A673 (cell line): ENCODE measurements at places on chromosomes 2 and 18. TPM values are rescaled to one million over a fixed set of nuclear protein-coding genes. Genes with fewer than 3 reads are reported as not detected.

DNA sequence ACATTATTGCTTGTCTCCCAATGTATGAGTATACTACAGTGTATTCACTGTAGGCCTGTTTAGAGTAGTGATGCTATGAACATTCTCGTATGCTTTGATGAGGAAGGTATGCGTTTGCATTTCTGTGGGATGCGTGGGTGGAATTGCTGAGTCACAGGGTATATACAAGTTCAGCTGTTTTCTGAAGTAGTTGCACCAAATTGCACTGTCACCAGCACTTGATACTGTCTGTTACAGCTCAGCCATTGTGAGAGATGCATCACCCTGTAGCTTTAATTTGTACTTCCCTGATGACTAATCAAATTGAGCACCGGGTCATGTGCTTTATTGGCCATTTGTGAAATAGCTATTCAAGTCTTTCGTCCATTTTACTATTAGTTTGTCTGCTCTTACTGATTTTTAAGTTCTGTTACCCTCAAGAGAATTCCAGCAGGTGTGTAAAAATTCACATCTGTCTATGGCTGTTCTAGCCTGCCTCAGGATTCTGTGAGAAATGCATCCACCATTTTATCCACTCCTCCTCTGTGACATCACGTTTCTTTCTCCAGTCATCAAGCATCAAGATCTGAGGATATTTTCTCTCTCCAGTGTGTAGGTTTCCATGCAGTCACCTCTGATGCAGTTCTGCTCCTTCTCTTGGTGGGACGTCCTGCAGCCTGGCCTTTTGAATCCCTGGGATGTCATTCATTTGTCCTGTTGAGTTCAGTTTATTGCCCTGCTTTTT lies 72.5 kb downstream of the DGKD start:
- no peak overlapping the region for H3K27ac ChIP-seq
- peaks cover 4% of the 10 kb centered on the region for H3K36me3 ChIP-seq
- peaks cover 45% of the 10 kb centered on the region for H3K4me1 ChIP-seq
- no peaks in the 10 kb centered on the region for H3K27me3 ChIP-seq

DNA sequence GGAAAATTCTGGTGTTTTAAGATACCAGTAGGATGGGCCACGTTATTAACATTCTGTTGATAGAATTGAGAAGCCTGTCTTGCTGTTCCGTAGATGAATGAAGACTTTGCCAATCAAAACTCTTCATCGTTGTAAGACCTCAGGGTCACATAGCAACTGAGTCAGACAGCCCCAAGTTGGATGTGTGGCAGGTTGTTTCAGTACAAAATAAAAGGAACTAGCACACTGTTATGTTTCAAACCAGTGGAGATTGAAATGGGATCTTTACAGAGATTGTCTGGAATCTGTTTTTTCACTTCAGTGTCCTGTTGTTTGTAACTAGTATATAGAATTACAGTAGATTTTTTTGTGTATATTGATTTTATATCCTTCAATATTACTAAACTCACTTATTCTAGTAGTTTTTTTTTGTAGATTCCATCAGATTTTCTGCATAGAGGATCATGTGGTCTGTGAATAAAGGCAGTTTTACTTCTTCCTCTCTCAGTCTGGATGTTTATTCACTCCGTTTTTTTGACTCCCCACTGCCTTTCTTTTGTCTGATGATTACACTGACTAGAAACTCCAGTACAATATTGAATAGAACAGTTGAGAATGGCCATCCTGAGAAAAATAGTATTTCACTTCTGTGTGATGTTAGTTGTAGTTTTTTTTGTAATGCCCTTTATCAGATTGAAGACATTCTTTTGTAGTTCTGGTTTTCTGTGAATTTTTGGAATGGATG lies 22.7 kb downstream of the EPC2 start:
- peaks cover 15% of the 10 kb centered on the region for H3K4me1 ChIP-seq
- no peaks in the 10 kb centered on the region for H3K27me3 ChIP-seq
- peak overlapping the region; percentile 18 for H3K27ac ChIP-seq

DNA sequence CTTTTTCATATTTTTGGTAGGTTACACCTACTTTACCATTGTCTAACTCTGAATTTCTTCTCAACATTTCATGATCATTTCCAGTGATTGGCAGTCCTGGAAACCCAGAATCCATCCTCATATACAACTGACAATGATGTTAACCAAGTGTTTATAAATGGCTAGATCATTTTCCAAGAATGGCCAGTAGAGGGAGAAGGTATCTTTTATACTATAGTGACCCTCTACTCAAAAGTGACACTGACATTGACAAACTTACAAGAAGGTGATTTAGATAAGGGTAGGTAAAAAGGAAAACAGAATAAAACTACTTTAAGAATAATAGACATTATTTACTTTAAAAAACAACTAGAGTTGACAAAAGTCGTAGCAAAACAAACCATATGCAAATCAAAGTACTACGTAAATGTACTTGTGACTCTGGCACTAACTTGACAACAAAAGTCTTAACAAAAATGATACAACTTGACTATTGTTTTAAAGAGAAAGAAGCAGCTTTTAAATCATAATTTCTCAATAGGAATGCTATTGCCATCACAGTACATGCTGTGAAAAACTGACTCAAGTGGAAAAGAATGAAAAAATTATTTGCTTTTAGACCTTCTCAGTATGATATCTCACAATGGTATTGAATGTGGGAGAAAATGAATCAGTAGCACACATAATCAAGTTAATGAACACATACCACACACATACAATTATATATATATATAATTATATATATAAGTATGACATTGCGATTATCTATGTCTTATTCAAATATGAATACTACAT lies 76.6 kb upstream of the GRB14 start:
- no peak overlapping the region for H3K4me3 ChIP-seq
- H3K36me3 ChIP-seq = no peaks in the 10 kb centered on the region
- H3K4me1 ChIP-seq = peaks cover 28% of the 10 kb centered on the region
- H3K27ac ChIP-seq = no peak overlapping the region

- peak; percentile 73 for DNase-seq
- no peak overlapping the region for H3K27ac ChIP-seq
- H3K4me1 ChIP-seq = no peaks in the 10 kb centered on the region
- no peak overlapping the region for H3K4me3 ChIP-seq
Measured at GRCh38 chr2:63698786-63699548, 110.2 kb downstream of the MDH1 start.

- peak; percentile 54 for DNase-seq
- no peak overlapping the region for H3K27ac ChIP-seq
- H3K27me3 ChIP-seq = no peaks in the 10 kb centered on the region
- H3K4me1 ChIP-seq = no peaks in the 10 kb centered on the region
Measured at GRCh38 chr2:141911485-141912066, 219.2 kb downstream of the LRP1B start.

GRCh38 chr2:172680436-172681068 lies 55.1 kb upstream of the RAPGEF4 start:
- H3K4me1 ChIP-seq = no peaks in the 10 kb centered on the region
- no peaks in the 10 kb centered on the region for H3K36me3 ChIP-seq
- DNase-seq = no peak

DNA sequence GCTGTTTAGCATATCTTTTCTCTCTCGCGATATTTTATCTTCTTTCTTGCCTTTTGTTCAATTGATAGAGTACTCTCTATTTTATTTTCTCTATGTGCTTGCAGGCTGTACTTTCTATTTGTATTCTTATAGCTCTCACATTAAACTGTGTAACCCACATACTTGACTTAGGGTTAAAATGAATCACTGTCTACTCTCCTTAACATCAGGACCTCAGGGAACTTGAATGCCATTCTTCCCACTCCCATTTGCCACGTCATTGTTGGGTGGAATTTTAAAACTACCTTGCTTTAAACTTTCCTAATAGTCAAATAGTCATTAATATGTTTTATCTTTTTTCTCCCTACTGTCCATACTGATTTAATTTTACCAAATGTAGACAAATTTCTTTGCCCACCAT lies 269.7 kb downstream of the ALPK2 start:
- no peaks in the 10 kb centered on the region for H3K36me3 ChIP-seq
- H3K4me3 ChIP-seq = no peak overlapping the region
- no peak overlapping the region for H3K27ac ChIP-seq
- DNase-seq = no peak
- H3K27me3 ChIP-seq = no peaks in the 10 kb centered on the region

GRCh38 chr18:63376538-63376937 lies 9.5 kb upstream of the KDSR start:
- no peak overlapping the region for H3K4me3 ChIP-seq
- H3K36me3 ChIP-seq = no peaks in the 10 kb centered on the region
- H3K27me3 ChIP-seq = no peaks in the 10 kb centered on the region
- peak; percentile 61 for DNase-seq
- H3K27ac ChIP-seq = peak overlapping the region; percentile 100
- peaks cover 31% of the 10 kb centered on the region for H3K4me1 ChIP-seq

- peaks cover 47% of the 10 kb centered on the region for H3K27me3 ChIP-seq
- DNase-seq = no peak
- H3K4me1 ChIP-seq = no peaks in the 10 kb centered on the region
- no peak overlapping the region for H3K4me3 ChIP-seq
- H3K36me3 ChIP-seq = no peaks in the 10 kb centered on the region
Measured at GRCh38 chr2:162839419-162839818, 852 bp upstream of the KCNH7 start.

GRCh38 chr2:1052771-1053191 lies 102.1 kb downstream of the SNTG2 start:
- H3K4me3 ChIP-seq = no peak overlapping the region
- H3K4me1 ChIP-seq = no peaks in the 10 kb centered on the region
- no peaks in the 10 kb centered on the region for H3K27me3 ChIP-seq
- DNase-seq = no peak
- H3K27ac ChIP-seq = no peak overlapping the region

- H3K27ac ChIP-seq = no peak overlapping the region
- no peak overlapping the region for H3K4me3 ChIP-seq
- DNase-seq = no peak
- H3K4me1 ChIP-seq = no peaks in the 10 kb centered on the region
Measured at GRCh38 chr2:190836767-190837166, 43.9 kb upstream of the GLS start.

GRCh38 chr2:104040771-104041170 lies 813.1 kb upstream of the POU3F3 start:
- no peak for DNase-seq
- no peaks in the 10 kb centered on the region for H3K4me1 ChIP-seq
- H3K4me3 ChIP-seq = no peak overlapping the region

- H3K36me3 ChIP-seq = no peaks in the 10 kb centered on the region
- no peak for DNase-seq
- H3K4me3 ChIP-seq = no peak overlapping the region
- no peaks in the 10 kb centered on the region for H3K4me1 ChIP-seq
- H3K27me3 ChIP-seq = no peaks in the 10 kb centered on the region
Measured at GRCh38 chr2:235848055-235848454, 320.1 kb downstream of the GBX2 start.

DNA sequence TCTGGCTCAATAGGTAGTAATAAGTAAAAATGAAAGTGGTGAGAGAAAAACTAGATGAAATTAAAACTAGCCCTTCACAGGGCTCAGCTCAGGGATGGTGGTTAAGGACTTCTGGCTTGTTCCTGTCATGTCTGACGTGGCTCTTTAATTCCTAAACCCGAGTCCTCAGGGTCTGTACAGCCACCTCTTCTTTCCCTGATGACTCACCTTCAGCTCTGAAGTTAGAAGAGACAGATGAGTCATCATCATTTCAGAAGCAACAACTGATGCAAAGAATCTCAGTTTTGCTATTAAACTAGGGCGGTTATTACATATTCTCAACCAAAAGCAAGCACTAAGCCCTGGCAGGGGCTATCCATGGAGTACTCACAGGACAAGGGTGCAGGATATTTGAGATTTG lies 24.0 kb upstream of the ITGB6 start:
- no peaks in the 10 kb centered on the region for H3K36me3 ChIP-seq
- H3K27me3 ChIP-seq = no peaks in the 10 kb centered on the region
- peak; percentile 77 for DNase-seq
- H3K4me1 ChIP-seq = peaks cover 29% of the 10 kb centered on the region
- H3K4me3 ChIP-seq = no peak overlapping the region

GRCh38 chr2:41598161-41598894 lies 449.5 kb upstream of the PKDCC start:
- no peaks in the 10 kb centered on the region for H3K36me3 ChIP-seq
- no peak for DNase-seq
- H3K4me3 ChIP-seq = no peak overlapping the region
- peaks cover 2% of the 10 kb centered on the region for H3K27me3 ChIP-seq
- H3K4me1 ChIP-seq = no peaks in the 10 kb centered on the region

GRCh38 chr2:144471305-144472045 lies 48.4 kb downstream of the ZEB2 start:
- H3K27me3 ChIP-seq = no peaks in the 10 kb centered on the region
- peaks cover 8% of the 10 kb centered on the region for H3K36me3 ChIP-seq
- no peak for DNase-seq
- H3K4me3 ChIP-seq = no peak overlapping the region

DNA sequence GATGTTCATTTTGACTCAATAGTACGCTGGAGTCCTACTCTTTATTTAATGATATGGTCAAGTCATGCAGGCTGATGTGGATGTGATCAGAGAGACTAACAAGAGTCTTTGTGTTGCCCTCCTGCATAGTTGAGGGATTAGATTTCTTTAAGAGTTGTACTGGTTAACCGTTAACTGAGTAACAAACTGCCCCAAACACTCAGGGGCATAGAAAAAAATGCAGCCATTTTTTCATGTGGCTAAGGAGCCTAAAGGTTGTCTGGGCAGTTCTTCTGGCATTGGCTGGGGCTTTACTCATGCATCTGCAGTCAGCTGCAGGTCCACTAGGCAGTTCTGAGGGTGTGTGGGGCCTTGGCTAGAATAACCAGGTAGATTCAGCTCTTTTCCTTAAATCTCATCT lies 32.5 kb downstream of the DOCK10 start:
- no peaks in the 10 kb centered on the region for H3K36me3 ChIP-seq
- H3K4me3 ChIP-seq = no peak overlapping the region
- no peaks in the 10 kb centered on the region for H3K4me1 ChIP-seq
- no peak overlapping the region for H3K27ac ChIP-seq
- no peak for DNase-seq

IAH1 gene
- total RNA-seq = 54.9 and 55.3 TPM in 2 replicates

PLEKHM3 gene
- 6.5 TPM in 2 replicates for total RNA-seq

KCNF1 gene
- total RNA-seq = 0.32 and 0.70 TPM in 2 replicates

TUBB8B gene
- 0.77 and 0.79 TPM in 2 replicates for total RNA-seq

CAPN14 gene
- total RNA-seq = 0.13 and 0.35 TPM in 2 replicates

VWC2L gene
- total RNA-seq = not detected in 2 replicates

MC4R gene
- total RNA-seq = not detected in 2 replicates

ALK gene
- 10.8 and 14.7 TPM in 2 replicates for total RNA-seq

STAT4 gene
- total RNA-seq = 0.33 and 0.71 TPM in 2 replicates

MC5R gene
- total RNA-seq = not detected in 2 replicates

C2orf81 gene
- total RNA-seq = 1.6 and 1.9 TPM in 2 replicates

C2orf78 gene
- not detected in 2 replicates for total RNA-seq

MGAT4A gene
- 0.09 and 0.39 TPM in 2 replicates for total RNA-seq

LYG2 gene
- total RNA-seq = not detected in 2 replicates

IL18RAP gene
- total RNA-seq = not detected in 2 replicates

ECEL1 gene
- 0.19 and 0.52 TPM in 2 replicates for total RNA-seq

ATP5F1A gene
- total RNA-seq = 479 and 531 TPM in 2 replicates
